Esophagus squamous epithelium (tissue), 5 donors: ENCODE measurements at places on chromosomes 1 and 21.

DNA sequence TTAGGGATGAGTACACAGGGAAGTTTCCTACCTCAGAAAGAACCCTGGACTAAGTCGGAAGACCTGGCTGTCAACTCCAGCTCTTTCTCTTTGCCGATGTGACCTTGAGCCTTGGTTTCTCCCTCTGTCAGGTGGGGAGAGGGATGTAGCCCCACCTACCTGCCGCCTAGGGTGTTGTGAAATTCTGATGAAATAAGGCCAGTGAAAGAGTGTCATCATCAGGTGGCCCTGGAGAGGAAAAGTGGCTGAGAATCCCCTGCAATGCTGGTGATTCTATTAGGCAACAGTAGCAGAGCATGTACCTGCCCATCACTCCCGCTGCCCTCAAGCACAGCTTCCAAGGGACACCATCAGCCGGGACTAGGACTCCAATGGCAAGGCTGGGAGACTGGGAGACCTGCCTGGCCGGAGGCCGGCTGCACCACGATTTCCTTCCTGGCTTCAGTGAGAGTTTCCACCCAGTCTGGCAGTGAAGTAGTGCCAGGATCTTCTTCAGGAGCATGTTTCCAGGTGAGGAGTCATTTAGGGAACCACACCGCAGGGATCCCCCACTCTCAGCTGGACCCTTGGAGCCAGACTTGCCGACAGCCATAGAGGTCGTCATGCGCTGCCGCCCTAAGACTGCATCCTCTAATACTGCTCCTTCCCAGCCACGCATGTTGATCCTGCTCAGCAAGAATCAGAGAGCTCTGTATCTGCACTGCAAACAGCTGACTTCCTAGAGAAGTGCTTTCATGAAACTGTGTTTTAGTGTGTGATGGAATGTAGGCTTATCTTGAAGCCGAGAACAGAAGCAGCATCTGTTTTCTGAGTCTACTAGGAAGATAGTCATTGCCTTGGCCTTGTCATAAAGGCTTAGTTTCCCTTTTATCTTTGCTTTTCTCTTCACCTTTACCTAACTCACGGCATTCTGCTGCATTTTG lies 88.0 kb upstream of the F3 start:
- DNase-seq = no peak

- no peak for DNase-seq
Observed at GRCh38 chr1:193348091-193348768, 161.8 kb upstream of the B3GALT2 start.

GRCh38 chr1:232300466-232300865 lies 329.5 kb downstream of the SIPA1L2 start:
- DNase-seq = no peak

- DNase-seq = no peak
Observed at GRCh38 chr1:74395571-74395970, 116.8 kb downstream of the LRRC53 start.

DNA sequence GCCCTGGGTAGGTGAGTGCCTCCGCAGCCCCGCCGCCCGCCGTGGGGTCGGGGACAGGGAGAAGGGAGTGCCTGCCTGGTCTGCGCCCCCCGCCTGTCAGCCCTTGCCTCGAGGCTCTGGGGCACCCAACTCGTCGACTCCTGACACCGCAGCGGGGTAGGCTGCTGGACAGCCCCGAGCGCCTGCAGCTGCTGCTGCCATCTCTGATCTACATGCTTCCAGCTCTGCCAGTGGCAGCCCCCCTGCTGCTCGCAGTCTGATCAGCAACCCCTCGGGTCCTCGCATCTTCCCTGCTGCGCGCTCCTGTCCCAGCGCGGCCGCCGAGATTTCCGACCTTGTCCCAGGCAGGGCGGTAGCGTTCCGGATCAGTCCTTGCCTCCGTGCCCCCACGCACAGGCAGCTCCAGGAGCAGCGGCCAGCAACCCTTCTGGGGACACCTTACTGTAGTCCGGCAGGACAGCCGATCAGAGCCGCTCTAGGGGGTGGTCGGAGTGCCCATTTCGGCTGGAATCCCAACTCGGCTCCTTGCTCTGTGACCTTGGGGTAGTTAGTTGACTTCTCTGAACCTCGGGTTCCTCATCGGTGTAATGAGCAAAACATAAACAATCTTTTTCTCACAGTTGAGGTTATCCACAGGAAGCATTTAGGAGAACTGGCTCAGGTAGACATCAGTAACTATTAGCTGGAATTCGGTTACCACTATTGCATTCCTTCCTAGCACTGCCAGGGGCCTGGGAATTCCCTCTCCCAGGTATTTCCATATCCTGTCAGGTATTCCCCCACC lies 540 bp downstream of the BCAN start:
- no peak for DNase-seq

- DNase-seq = no peak
Observed at GRCh38 chr1:156838972-156839371, 19.9 kb downstream of the INSRR start.

DNA sequence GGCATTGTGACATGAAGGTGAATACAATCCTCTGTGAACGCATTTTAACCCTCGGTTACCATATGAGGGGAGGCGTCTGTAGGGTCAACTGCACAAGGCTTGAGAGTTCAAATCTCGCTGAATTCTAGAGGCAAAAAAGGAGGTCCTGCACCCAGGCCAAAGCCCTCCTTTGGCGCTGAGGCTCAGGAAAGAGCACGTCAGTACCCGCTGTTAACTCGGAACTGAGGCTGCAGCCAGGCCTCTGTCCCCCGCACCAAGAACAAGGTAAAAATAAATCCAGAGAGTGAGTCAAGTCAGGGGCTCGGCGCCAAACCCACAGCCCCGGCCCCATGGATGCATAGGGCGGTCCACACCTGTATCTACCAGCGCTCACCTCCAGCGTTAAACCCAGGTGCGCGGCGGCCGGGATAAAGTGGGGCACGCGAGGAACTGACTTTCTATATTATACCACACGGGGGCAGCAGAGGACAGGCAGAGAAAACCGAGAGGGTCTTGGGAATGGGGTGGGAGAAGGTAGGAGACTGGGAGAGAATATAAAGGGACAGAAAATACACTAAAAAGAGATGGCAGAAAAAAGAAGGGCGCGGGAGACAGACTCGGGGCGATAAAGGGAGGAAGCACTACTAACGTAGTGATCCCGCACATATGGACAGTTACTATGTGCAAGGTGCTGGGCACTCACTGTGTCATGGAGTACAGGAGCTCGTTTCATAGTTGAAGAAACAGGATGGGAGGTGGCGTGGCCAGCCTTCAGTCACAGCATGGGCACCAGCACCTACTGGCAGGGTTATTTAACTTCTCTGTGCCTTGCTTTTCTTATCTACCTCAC lies 54.9 kb downstream of the DMRTA2 start:
- no peak for DNase-seq

DNA sequence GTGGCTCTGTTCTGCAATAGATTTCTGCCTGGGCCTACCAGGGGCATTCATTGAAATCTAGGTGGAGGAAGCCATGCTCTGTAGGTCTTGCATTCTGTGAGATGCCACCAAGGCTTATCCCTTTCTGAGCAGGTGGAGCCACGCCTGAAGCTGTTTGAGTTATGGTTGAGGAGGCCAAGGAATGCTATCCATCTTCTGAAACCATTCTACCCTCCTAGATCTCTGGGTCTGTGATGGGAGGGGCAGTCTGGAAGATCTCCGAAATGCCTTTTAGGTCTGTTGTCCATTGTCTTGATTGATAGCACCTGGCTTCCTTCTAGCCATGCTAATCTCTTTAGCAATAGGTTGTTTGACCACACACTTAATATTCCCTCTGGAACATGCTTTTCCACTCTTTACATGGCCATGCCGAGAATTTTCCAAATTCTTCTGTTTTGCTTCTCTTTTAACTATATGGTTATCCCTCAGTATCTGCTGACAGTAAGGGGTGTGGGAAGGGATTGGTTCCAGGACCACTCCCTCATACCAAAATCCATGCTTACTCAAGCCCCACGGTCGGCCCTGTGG lies 45.2 kb downstream of the AK4 start:
- no peak for DNase-seq

- DNase-seq = no peak
Observed at GRCh38 chr21:45849651-45850050, 131.9 kb upstream of the COL6A1 start.

DNA sequence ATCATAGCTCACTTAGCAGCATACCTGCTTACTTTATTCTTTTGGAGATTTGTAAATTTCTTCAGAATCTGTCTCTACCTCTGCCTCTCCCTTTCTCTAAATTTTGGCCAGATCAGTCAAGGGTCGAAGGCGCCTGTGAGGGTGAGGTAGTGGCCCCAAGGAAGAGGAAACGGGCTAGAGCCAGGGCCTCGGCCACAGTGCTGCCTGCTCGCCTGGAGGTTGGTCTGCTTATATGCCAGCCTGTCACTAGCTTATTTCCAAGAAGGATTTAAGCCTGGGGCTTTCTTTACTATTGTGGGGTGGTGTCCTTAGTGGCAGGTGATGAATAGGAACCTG lies 19.6 kb downstream of the PEX14 start:
- DNase-seq = no peak

DNA sequence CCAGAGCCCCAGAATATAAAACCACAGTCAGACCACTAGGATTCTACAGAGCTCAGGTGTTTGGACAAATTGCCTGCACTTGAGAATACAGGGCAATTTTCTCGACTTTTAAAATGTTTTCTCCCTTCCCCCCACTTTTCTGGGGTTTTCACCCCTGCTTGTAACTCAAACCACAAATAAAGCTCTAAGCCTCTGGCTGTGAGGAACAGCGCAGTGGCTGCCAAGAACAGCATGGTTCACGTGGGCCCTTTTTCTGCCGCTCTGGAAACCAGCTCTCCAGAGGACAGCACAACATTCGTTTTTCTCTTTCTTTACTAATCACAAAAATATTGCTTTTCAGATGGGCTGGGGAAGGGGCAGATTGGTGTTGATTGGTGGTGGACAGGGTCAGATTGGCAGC lies 102.2 kb upstream of the JUN start:
- DNase-seq = no peak

- DNase-seq = no peak
Observed at GRCh38 chr1:17502326-17502778, 37.1 kb upstream of the ARHGEF10L start.

- no peak for DNase-seq
Observed at GRCh38 chr1:62367005-62367557, 47.8 kb upstream of the KANK4 start.

GRCh38 chr1:12220890-12221289 lies 8.9 kb upstream of the VPS13D start:
- DNase-seq = no peak

DNA sequence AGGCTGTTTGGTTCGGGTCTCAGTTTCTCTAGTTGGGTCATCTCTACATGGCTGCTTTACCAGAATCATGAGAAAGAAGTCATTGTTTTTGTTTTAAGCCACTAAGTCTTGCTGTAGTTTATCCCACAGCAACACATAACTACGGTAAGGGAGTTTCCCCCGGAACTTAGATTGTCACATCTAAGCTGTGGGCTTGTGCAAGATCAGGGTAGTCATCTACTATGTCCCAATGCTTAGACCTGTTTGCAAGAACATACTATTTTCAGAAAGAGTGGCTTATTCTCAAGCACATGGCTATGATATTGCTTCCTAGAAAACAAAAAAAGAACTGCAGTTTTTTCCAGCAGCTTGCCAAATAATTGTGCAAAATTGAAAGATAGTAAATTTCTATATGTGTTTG lies 18.0 kb upstream of the OLIG2 start:
- no peak for DNase-seq

- DNase-seq = no peak
Observed at GRCh38 chr1:98103617-98104285, 182.9 kb upstream of the DPYD start.
